ENCODE measurements at places on chromosomes 11 and 22.

- DNase-seq: no peak
Observed at GRCh38 chr11:16960250-16960649, 54.0 kb downstream of the PLEKHA7 start.

DNA sequence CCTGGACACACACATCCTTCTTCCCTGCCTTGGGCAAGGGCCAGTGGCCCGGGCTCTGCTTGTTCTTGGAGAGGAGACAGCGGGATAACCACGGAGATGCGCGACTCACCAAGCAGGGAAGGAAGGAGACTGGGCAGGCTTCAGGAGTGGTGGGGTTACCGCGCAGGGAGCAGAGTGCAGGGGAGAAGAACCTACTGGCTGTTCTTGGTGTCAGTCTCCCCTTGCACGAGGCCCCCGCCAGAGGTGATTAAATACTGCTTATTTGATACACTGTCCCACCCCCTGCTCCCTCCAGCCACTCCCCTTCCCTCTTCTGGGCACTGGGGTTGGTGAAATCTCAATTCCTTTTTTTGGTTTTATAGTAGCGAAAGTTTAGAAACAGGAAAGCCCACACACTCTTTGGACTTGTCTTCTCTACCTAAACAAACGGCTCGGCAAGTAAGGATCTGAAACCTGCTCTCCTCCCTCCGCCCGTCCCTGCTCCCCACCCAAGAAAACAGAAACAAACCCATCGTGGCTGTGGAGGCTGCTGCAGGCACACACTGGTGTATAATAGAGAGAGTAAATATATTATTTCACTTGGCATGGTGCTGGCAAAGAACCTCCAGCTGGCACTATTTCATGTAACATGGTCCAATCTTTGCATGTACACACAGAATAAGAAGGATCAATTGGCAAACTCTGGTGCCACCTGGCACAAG lies 10.8 kb downstream of the LARGE2 start:
- DNase-seq: no peak

DNA sequence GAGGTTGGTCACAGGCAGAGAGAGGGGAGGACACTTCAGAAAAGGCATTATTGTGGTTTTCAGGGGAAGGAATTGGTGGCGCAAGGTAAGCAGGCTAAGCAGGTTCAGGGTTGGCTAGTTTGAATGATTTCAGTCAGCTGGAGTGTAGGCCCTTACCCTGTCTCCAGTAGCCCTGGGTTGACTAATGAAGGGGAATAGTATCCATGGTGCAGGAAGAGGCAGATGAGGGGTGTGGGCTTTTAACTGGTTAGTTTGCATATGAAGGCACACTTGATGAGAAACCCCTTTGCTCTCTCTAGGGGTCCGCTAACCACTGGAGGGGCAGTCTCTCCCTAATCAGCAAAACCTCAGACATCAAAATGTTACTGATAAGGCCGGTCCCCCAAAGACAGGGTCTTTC lies 249.7 kb downstream of the AASDHPPT start:
- no peak for DNase-seq

- DNase-seq: no peak
Observed at GRCh38 chr11:704228-704674, 1.8 kb upstream of the EPS8L2 start.

DNA sequence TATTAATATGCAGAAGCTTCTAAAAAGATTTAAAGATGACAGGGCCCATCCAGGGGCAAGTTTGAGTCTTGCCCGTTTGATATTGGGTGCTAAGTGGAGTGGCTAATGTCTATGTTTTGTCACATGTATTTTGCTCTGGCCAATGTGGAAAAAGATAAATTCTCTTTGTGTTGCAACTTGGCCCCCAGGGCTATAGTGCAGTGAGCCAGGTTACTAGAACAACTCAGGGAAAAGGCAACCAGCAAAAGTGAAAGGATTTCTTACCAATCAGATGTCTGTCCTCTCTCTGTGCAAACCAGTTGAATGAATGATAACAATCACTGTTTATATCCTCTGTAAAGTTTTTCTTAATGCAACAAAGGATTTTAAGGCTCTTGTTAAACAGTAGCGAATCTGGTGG lies 4.6 kb upstream of the CLNS1A start:
- no peak for DNase-seq

- no peak for DNase-seq
Observed at GRCh38 chr11:106503901-106504300, 426.4 kb downstream of the AASDHPPT start.

DNA sequence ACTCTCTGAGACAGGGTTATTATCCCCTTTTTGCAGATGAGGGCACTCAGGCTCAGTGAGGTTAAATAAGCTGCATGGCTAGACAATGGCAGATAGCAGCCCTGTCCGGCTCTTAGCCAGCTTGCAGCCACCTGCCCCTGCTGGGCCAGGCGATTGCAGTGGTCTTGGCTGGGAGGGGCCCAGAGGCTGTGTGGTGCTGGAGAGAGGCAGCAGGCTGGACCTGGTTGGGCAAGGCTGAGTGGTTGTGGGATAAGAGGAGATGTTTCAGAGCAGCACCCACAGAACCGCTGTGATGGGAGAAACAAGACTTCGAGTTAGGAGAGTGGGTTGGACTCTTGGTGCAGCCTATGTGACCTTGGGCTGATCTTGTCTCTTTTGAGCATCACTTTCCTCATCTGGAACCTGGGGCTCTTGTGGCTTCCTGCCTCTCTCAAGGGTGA lies 25.5 kb downstream of the PTPRJ start:
- peak; percentile 52 for DNase-seq

DNA sequence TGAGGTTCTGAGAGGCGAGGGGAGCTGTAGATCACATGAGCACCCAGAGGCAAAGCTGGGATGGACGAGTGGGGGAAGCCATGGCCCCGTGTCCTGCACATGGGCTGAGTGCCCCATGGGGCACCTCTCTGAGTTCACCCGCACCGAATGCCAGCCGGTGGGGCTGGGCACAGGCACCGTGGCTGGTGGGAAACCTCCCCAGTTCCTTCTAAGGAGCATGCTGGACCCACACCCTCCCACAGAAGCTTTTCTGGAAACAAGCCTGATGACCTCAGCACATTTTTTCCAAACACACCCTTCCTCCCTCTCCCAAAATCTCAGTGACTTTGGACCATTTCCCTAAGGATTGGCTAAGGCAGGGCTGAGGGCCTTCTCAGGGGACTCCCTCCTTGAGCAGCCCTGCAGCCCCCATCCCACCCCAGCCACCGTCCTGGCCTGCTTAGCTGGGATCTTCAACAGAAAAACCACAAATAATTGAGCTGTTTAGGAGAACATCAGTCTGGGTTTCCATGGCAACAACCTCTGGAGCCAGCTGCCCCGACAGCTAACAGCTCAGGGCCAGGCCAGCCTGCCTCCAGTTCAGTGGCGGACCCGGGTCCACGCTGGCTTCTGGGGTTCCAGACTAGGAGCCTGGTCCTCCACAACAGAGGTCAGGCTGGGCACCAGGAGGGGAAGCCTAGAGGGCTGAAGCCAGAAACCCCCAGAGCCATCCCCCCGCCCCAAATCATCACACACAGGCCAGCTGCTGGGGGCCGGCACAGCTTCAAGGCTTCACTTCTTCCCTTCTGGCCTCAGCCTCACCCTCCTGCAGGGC lies 18.1 kb upstream of the LINC01488 start:
- no peak for DNase-seq
